ENCODE measurements at places on chromosomes 3 and 15.

DNA sequence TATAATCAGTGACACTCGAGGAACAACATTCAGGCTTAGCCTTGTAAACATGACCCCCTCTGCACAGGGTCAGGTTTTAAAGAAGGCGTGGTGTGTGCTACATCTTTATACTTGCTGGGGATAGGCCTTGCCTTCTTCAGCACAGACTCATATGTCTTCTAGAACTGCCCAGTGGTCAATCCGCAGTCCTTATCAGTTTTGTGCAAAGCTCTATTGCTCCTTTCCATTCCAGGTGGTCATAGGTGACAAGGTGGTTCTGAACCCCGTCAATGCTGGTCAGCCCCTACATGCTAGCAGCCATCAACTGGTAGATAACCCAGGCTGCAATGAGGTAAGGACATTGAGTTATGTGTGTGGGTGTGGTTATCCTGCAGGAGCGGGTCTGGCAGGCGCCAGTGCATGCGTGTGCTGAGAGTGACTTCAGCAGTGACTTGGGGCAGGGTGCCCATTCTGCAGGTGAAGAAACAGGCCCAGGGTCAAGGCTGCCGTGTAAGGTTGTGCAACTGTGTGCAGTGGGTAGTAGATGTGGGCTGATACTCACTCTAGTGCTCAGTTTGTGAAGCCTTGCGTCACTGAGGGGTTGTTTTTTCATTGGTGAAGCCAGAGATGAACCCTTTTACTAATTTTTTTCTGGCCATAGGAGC, 150.9 kb downstream of the ITPR1 start:
- DNase-seq = no peak

- DNase-seq = peak; percentile 32
Measured at GRCh38 chr15:80234883-80235282, 17.1 kb downstream of the CTXND1 start.

DNA sequence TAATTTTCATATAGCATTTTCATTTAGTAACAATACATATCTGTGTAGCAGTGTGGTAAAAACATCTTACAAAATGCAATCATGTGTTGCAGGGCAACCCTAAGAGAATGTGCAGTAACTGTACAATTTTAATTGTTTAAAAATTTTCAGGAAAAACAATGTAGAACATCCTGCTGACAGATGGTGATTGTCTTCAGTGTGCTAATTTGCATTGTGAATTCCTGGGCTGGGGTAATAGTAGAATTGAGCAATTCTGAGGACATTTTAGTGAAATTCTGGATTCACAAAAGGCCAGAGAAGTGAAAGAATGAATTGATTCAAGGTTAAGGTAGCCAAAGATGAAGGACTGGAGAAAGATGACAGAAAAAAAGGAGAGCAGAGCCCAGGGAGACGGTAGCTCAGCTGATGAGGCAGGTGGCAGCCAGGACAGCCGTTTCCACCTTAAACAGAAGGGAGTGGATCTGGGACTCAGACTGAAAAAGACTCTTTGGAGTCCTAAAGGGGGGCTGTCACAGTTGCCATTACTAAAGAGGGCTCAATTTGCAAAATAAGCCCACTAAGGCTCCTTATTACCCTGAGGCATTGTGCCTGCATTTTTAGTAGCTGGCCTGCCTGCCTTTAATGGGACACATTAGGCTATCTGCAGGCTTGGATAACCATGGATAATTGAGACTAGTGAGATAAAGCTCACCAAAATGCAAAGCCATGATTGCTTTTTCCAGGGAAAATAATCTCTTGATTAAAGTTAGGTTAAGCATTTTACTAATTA, 8.6 kb downstream of the MAP3K13 start:
- no peak for DNase-seq

GRCh38 chr15:87492321-87492720, 764.2 kb downstream of the NTRK3 start:
- DNase-seq = no peak

- DNase-seq = no peak
Measured at GRCh38 chr3:189839576-189839975, 208.4 kb downstream of the TP63 start.

DNA sequence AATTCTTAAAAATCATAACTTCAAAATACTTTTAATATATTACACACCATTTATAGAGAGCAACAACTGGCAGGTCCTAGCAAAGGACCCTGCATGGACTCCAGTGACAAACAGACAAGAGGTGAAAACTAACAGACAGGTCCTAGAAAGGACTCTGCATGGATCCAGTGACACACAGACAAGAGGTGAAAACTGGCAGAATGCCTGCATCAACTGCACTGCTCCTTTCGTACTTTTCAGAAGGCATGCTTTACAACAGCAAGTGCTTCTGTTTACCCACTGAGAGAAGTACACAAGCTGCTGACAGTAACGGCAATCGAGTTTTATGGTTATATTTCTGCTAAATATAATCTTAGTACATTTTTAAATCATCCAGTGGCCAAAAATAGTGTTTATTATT, 24.3 kb upstream of the GP5 start:
- DNase-seq = no peak

- DNase-seq = no peak
Measured at GRCh38 chr3:194814878-194815357, 129.2 kb downstream of the FAM43A start.

DNA sequence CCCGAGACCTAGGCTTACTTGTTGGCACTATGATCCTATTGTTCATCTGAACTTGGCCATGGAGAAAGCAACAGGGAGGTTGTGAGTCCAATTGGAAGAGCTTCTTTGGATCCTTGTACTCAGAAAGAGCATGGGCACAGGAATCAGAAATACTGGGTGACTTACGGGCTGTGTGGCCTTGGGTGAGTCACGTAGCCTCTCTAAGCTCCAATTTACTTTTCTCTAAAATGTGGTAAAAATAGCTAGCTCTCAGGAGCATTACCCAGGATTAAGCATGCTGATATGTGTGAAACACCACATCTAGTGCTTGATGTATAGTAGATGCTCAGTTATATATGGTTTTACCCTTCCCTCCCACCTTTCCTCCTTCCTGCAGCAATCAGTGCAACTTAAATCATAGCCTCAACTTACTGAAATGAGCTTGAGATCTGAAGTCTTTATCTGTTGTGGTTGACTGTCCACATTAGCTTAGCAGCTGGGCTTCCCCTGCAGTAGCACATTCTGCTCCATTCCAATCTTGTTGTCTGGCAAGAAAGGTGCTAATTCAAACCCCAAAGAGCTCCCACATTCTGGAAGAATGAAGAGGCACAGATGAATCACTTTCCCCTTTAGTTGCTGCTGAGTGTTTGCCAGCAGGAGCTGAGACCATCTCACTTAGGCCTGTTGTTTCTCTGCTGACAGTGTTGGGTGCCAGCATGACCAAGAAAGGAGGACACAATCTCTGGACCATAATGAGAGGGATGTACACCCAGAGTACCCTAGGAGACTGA, 299.1 kb upstream of the TRIM42 start:
- no peak for DNase-seq

DNA sequence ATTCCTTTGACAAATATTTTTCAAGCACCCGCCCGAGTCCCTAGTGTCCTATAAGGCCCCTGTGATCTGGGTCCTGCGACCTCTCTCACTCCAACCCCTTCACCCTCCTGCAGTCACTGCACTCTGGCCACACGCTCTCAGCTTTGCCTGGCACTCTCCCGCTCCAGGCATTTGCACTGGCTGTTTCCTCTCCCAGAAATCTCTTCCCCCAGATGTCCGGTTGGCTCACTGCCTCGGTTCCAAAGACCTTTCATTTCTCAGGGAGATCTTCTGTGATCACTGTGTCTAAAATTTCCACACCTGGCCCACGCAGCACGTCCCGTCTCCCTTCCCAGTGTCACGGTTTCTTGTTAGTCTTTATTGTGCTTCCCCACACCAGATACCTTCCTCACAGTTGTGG, 97.4 kb downstream of the WNT7A start:
- DNase-seq = peak; percentile 51
